Activated CD4-positive, alpha-beta T cell treated with anti-CD3 and anti-CD28 coated beads, Interleukin-2, amount 50 U/mL, for 1 hour (primary cell): ENCODE measurements at places on chromosomes 16 and 17.

- DNase-seq, result peak; percentile 64
Observed at GRCh38 chr17:39753514-39754160, 15.9 kb downstream of the GRB7 start.

- DNase-seq, result peak; percentile 64
Observed at GRCh38 chr17:48012151-48012520, 25.5 kb downstream of the COPZ2 start.

GRCh38 chr17:80220054-80220735, at the start of the genes SGSH and SLC26A11:
Gene SGSH, minus strand, starts transcription at chr17:80220333. Its CDS starts 20 bp downstream, at chr17:80220313.
Gene SLC26A11, plus strand, starts transcription at chr17:80220427. Its CDS starts 1,134 bp downstream, at chr17:80221561.
- peak; percentile 57 for DNase-seq

DNA sequence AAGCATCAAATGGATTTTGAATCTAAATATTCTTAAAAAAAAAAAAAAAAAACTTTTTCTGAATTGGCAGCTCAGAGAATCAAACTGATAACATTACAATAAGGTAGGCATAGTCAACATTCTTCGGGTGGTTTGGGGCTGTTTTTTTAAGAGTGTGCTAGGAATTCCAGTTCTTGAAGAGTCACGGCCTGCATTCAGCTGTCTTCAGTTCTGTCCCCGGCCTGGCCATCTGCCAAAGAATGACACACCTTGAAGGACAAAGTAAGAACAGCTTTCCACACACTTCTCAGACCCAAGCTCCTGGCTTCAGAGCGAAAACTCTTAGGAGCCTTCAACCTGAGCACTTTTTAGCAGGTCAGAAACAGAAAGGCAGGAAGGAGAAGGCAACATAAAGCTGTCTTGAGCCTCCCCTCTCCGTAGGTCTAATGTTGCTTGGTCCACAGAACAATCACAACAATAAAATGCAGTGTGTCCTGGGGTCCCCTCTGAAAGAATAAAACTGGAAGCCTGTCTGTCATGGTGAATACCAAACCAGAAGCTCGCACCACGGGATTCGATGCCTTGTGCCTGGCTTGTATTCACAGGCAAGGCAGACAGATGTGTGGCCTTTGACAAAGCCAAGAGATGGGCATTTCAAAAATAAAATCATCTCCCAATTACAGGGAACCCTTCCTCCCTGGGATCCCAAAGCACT, 524.4 kb upstream of the ZFHX3 start:
- DNase-seq, result no peak

GRCh38 chr17:68954146-68954896, 871 bp downstream of the ABCA8 start:
- DNase-seq, result no peak

- peak; percentile 40 for DNase-seq
Observed at GRCh38 chr16:1772362-1772907, at the start of gene EME2. Gene EME2, plus strand, starts transcription at chr16:1772810. Its CDS starts 418 bp downstream, at chr16:1773228.

DNA sequence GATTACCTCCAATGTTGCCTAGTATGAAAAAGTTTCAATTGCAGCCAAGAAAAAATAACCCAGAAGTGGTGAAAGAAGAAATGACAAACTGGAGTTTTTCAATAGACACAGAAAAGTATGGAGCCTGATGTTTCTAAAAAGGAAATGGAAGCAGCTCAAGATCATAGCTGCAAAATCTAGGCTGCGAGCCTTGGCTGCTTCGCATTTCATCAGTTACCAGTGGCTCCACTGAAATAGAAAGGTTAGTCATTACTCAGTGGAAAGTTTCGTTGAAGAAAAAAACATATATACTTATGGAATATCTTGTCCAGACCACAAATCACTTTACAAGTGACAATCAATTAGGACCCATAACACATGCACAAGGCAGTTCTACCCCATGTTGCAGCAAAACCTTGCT, 206.8 kb upstream of the SOX9 start:
- no peak for DNase-seq

DNA sequence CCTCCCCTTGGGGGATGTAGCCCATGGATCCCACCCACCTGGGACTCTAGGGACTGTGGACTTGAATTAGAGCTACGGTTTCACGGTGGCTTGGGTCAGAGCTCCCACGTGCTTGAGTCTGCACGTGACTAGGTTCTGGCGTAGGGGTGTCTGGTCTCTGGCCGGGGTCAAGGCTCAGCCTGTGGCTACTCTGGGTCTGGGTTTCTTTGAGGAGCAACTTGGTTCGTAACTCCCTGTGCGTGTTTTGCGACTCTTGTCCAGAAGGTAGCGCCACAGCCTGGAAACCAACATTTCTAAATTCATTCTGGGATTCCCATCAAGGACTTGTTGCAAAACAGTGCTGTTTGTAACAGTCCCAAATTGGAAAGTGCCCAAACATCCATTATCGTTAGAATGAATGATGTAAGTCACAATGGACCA, 470 bp upstream of the GGT6 start:
- no peak for DNase-seq

GRCh38 chr16:12188935-12189249, 212.4 kb downstream of the SNX29 start:
- DNase-seq, result no peak

DNA sequence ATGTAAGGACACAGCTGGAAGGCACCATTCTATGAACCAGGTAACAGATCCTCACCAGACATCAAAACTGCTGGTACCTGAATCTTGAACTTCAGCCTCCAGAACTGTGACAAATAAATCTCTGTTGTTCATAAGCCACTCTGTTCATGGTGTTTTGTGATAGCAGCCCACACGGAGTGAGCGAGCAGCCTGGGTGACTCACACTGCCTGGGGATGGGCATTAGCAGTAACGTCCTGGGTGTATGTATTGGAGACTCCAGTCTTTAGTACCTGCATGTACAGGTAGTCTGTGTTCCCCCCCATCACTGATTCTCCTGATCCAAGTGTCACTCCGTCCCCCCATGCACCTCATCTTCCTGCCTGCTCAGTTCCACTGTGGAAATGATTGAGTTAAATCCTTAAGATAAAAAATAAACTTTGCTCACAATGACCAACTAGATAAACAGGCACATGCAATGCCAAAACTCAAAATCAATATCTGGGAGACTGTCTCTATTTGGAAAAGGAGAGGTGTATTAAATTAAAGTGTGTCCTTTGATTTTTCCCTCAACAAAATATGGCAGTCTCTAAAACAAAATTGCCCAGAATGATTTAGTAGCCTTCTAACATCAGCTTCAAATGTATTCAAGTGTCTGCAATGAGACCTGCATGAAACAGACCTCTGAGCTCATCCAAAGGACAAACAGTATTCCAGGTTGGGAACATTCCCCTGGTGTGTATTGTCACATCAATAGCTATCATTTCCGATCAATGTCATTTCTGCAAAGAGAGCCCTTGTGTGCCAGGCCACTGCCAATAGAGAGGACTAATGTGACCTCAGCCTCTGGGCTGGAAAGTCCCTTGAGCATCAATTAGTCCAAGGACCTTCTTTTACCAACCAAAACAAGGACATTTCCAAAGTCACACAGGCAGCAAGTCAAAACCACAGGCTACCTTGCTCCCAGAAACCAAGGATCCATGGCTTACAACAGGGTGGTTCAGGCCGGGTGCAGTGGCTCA, 12.2 kb upstream of the VAT1L start:
- DNase-seq, result no peak

DNA sequence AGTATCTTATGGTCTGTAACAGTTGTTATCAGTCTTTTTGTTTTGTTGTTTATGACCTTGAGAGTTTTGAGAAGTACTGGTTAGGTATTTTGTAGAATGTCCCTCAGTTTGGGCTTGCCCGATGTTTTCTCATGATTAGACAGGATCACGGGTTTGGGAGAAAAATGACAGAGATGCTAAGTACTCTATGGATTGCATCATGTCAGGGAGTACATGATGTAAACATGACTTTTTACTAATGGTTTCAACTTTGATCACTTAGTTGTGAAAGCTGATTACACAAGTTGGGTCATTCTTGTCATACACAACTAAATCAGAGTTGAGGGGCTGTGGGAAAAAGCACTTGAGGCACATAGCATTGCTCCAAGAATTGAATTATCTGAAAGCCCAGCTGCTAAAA, 94.7 kb upstream of the SIAH1 start:
- no peak for DNase-seq

- peak; percentile 95 for DNase-seq
Observed at GRCh38 chr16:85027349-85027957, at the start of gene KIAA0513. Gene KIAA0513, plus strand, starts transcription at chr16:85027795. Its CDS starts 39,277 bp downstream, at chr16:85067072.

GRCh38 chr16:24497440-24497839, 41.9 kb upstream of the RBBP6 start:
- DNase-seq, result no peak

DNA sequence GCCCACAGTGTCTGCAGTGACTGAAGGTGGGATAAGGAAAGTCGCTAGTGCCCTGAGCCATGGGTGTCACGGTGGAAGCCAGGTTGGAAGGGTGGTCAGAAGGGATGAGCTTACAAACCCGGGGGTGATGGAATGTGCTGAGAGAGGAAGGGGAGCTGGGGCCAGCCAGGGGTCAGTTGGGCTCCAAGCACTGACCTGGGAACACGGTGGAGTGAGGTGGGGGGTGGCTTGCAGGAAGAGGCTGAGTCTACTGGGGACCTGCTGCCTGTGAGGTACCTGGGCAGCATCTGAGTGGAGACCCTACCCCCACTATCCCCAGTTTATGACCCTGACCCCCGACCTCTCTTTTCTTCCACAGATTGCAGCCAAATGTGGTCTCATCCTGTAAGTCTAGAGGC, 3.1 kb downstream of the TMEM92 start:
- DNase-seq, result no peak

DNA sequence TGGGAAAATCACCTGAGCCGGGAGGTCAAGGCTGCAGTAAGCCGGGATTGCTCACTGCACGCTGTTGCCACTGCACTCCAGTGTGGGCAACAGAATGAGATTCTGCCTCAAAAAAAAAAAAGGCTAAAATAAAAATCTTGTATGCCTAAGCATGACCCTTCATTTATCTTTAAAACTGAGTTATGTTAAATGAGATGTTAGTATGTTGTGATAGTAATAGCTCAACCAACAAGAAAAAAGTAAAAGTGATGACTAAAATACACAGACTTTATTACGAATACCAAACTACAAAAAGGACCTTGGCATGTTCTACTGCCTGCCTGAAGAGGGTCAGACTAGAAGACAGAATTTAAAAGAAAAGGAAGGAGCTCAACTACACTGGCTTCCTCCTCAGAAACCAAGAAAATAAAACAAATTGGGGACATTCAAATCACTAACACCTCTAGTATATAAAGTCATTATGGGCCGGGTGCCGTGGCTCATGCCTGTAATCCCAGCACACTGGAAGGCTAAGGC, 4.4 kb downstream of the SMURF2 start:
- no peak for DNase-seq

DNA sequence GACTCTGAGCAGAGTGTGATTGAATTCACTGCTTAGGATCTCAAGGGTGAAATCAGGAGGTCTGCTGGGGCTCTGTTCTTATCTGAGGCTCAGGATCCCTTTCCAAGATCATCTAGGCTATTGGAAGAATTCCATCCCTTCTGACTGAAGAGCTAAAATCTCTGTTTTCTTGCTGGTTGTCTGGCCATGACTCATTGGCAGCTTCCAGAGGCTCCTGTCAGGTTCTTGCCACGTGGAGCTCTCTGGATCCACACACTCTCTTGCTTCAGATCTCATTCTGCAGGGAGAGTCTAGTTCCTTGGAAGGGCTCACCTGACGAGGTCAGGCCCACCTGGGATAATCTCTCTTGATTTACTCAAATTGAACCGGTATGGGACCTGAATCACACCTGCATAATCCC, 930.7 kb downstream of the CDH8 start:
- DNase-seq, result no peak

GRCh38 chr17:27756467-27757371, 43.6 kb downstream of the NOS2 start:
- DNase-seq, result peak; percentile 50

- peak; percentile 81 for DNase-seq
Observed at GRCh38 chr17:8997994-8998628, 23.2 kb upstream of the NTN1 start.

DNA sequence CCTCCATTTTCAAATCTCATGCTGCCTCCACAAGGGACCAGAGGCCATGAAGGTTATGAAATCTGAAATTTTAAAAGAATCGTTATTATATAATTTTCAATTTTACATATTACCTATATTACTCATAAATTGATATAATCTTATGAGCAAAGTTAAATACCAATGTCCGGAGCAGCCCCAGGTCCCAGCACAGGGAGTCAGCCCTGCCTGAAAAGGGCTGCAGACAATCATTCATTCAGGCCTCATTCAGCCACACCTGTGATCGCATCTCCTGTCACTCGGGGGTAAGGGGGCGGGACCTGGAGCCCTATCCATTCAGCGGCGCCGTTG, 172.5 kb downstream of the AHSP start:
- no peak for DNase-seq

DNA sequence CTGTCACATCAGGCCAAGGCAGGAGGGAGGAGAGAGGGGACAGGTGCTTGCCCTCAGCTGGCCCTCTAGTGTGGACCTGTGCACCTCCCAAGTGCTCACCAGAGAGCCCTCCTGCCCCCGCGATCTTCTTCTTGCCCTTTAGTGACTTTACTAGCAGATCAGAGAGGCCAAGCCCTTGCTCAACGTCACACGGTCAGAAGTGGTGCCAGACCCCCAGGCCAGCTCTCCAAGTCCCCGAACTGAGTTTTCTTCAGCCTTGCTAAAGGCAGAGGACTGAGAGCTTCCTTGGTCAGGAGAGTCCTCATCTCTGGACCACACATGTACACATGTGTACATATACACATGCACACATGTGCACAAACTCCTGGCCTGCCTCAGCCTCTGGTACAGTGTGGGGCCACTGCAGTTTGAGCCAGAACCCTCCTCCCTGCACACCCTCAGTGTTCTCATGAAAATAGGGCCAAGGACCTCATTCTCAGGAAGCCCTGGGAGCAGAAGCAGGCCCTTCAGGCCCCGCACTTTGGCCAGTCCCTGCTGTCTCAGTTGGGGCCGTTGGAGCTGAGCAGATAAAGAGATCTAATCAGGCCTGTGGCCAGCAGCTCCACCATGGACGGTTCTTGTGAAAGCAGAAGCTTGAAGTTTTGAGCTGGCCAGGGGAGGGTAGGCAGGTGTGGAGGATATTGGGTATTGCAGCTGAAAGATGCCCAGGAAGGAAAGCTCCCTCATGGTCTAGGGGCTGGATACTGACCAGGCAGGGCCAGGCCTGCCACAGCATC, 7.4 kb upstream of the EPX start:
- no peak for DNase-seq

DNA sequence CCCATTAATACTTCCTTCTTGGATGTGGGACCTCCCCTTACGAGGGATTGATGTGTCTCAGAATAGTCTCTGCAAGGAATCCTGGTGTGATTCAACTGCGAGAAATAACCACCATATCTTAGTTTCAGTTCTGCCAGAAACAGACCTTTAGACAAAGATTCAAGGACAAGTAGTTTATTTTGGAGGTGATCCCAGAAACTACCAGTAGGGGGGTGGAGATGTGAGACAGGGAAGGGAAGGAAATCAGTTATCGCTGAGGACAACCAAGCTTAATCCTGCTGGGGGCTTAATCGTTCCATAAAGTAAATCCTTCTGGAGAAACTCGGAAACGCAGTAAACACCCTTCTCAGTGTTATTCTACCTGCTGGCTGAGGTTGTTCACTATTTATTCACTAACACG, 5.0 kb upstream of the SDR42E1 start:
- no peak for DNase-seq

- DNase-seq, result peak; percentile 30
Observed at GRCh38 chr16:29820271-29820701, at the start of gene MVP. Gene MVP, plus strand, starts transcription at chr16:29820462. Its CDS starts 10,088 bp downstream, at chr16:29830550.

GRCh38 chr16:66513111-66513723, 36.7 kb downstream of the TK2 start:
- no peak for DNase-seq

- DNase-seq, result no peak
Observed at GRCh38 chr16:80103463-80103862, 437.3 kb upstream of the DYNLRB2 start.
